ENCODE measurements at places on chromosomes 12 and 14.
A peak's percentile ranks its signal among the peaks of the same experiment; 100 is the strongest.

DNA sequence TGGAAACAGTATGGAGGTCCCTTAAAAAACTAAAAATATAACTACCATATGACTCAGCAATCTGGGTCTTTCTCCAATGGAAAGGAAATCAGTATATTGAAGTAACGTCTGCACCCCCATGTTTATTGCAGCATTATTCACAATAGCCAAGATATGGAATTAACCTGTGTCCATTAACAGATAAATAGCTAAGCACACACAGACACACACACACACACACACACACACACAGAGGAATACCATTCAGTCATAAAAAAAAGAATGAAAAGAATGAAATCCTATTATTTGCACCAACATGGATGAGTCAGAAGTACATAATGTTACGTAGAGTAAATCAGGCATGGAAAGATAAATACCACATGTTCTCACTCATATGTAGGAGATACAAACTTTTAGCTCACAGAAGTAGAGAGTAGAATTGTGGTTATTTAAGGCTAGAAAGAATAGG, 4.7 kb downstream of the KLRK1 start:
- DNase-seq = no peak

GRCh38 chr12:112169161-112169872, 44.0 kb downstream of the TRAFD1 start:
- DNase-seq = no peak

DNA sequence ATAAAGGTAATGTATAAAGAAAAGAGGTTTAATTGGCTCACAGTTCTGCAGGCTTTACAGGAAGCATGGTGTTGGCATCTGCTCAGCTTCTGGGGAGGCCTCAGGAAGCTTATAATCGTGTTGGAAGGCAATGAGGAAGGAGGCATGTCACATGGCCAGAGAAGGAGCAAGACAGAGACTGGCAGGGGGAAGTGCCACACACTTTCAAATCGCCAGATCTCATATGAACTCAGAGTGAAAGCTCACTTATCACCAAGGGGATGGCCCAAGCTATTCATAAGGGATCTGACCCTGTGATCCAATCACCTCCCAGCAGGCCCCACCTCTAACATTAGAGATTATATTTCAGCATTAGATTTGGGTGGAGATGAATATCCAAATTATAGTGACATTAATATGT, 26.3 kb downstream of the LDHB start:
- DNase-seq = no peak

DNA sequence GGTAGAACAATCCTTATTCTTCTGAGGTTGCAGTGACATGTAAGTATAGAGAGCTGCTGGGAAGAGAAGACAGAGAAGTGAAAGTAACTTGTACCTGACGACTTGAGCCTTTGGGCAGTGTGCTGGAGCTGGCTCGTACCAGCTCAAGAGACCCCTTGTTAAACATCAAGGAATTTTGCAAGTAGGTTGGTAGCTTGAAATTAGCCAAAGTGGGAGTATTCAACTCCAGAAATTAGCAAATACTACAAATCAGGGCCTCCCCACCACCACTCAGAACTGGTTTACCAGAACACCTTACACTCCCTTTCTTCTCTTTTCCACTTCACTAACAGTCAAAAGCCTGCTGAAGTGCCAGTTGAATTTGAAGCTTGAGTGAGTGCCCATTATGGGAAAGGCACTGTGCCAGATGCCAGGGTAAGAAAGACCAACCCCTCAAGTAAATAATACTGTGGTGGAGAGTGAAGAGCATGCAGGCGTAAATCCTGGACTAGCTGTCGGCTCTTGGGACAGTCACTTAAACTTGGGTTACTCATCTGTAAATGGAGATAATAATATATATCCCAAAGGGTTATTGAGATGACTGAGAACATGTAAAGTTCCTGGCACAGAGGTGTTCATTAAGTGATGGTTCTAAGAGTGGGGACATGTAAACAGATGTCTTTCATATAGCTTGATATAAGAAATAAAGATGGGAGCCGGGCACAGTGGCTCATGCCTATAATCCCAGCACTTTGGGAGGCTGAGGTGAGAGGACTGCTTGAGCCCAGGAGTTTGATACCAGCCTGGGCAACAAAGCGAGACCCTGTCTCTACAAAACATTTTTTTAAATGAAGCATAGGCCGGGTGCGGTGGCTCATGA, 27.0 kb upstream of the EID3 start:
- no peak for DNase-seq

GRCh38 chr12:30110958-30111586, 327.3 kb upstream of the TMTC1 start:
- no peak for DNase-seq

- no peak for DNase-seq
These were observed 1.5 kb downstream of the RAD51AP1 start for GRCh38 chr12:4540170-4540569.

DNA sequence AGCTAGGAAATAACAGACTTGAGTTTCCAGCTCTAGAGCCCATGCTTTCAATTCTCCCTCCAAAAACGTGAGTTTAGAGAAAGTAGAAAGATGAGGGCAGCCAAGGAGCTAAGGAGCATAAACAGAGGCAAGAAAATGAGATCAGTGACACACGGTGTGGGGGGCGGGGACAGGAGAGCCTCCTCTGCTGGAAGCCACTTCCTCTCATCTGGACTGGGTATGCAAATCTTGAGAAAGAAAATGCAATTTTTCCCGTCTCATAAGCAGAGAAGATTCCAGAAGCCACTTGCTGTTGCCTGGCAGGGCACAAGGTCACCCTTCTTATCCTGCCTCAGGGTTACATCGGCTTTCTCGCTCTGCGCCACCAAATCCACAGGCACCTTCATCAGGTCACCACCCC, 6.0 kb downstream of the OR10P1 start:
- DNase-seq = no peak

- DNase-seq = no peak
These were observed 20.1 kb downstream of the ATP6V0A2 start for GRCh38 chr12:123732251-123732650.

- DNase-seq = no peak
These were observed 42.1 kb upstream of the CFAP54 start for GRCh38 chr12:96447256-96447655.

DNA sequence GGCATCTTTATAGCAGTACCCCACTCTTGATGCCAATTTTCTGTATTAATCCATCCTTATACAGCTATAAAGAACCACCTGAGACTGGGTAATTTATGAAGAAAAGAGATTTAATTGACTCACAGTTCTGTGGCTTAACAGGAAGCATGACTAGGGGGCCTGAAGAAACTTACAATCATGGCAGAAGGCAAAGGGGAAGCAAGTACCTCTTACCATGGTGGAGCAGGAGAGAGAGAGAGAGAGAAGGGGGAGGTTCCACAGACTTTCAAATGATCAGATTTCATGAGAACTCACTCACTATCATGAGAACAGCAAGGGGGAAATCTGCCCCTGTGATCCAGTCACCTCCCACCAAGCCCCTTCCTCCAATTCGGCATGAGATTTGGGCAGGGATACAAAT, 84.4 kb downstream of the SLC24A4 start:
- no peak for DNase-seq

DNA sequence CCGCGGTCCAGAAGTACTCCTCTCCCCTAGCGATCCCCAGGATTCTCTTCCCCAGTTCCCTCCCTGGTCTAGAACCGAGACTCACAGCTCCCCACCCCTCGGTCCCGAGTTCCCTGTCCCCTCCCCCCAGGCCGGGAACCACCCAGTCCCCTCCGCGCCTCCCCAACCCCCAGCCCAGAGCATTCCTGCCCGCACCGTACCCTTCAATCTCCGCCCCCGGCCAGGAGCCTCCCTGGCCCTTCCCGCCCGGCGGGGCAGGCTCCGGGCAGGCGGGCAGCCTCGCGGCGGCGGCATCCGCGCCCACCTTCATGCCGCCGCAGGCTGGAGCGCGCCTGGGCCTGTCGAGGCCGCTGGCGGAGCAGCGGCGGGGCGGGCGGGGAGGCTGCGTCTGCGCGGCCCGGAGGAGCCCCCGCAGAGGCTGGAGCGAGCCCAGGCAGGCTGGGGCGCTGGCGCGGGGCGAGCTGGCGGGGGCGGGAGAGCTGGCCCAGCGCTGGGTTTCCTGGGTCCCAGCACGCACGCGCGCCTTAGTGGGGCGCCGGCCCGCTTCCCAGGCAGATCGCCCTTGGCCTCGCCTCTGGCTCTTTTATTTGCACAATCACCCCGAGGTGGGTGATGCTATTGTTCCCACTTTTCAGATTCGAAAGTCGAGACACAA, 22.2 kb upstream of the GPR132 start:
- no peak for DNase-seq

DNA sequence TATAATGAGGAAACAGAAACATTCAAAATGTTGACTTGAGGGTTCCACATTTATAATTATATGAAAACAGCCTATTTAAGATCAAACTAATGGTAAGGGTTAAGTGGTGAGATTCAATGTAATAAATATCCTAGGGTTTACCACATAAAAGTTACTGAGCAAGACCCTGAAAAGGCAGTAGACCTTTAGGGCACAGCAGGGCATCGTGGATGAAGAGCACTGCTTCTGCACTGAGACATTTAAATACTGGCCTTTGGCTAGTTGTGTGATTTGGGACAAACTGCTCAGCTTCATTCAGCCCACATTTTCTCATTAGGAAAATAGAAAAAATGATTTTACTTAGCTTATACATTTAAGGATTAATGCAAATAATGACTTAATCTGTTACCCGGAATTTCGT, 42.0 kb downstream of the CNTN1 start:
- no peak for DNase-seq

- DNase-seq = no peak
These were observed 143.7 kb downstream of the AKAP6 start for GRCh38 chr14:32472512-32473463.

- DNase-seq = no peak
These were observed 33.9 kb upstream of the RNU6-7 start for GRCh38 chr14:32167907-32168306.

DNA sequence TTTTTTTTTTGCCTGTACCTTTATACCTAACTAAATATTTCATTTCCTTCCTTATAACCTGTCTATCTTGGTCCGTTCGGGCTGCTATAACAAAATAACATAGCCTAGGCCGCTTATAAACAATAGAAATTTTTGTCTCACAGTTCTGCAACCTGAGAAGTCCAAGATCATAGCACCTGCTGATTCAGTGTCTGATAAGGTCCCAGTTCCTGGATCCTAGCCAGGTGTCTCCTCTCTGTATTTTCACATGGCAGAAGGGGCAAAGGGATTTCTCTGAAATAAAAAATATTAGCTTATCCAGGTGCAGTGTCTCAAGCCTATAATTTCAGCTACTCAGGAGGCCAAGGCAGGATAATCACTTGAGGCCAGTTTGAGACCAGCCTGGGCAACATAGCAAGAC, 1046.6 kb upstream of the USP15 start:
- DNase-seq = no peak

DNA sequence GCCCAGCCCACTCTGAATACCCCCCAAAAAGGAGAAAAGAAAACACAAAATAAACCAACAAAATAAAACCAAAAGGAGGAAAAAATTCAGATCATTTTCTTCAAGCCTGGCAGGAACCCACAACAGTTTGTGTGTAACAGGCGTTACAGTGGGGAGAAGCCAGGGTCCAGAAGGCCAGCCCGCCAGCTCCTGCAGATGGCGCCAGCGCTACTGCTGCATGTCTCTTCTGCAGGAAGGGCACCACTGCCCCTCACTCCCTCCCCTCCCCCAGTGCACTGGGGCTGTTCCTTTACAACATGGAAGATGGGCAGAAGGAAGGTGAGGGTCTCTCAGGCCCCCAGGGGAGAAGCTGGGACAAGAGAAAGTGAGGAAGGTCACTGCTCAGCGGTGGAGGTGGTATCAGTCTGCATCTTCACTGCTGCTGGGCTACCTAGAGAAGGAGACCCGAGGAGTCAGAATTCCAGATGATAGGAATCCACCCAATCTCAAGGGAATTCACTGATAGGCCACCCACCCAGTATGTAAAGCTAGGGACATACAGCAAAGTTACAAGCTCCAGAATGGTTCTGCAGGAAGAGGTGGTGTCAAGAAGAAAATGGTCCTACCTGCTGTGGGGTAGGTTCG, 2.3 kb upstream of the NOP2 start:
- peak; percentile 26 for DNase-seq

- no peak for DNase-seq
These were observed 83.4 kb downstream of the PPP2R5E start for GRCh38 chr14:63459738-63460137.

Measured in stimulated activated CD4-positive, alpha-beta T cell treated with anti-CD3 and anti-CD28 coated beads, Interleukin-12 subunit alpha, Interleukin-12 subunit beta, amount 100 ng/mL, for 48 hours (primary cell).